ENCODE measurements at places on chromosomes 11 and 22. TPM values are rescaled to one million over a fixed set of nuclear protein-coding genes. Genes with fewer than 3 reads are reported as not detected.

DNA sequence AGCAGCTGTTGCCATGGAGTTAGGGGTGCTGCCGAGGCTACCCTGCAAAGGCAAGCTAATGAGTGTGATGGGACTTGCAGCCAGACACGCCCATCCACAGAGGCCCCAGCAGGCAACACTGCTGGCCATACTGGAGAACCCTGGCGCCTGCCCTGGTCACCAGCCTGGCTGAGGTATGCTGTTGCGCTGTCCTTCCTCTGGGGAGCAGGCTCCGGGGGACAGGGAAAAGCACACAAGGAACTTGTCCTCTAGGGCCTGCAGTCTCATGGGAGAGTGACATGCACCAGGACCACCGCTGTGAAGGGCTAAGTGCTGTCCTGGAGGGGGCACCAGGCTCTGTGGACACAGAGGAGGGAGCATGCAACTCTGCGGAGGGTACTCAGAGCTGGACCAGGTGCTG, 35.8 kb downstream of the TOM1 start:
- DNase-seq = no peak
- peaks cover 2% of the 10 kb centered on the region for H3K27me3 ChIP-seq
- no peak overlapping the region for H3K4me3 ChIP-seq
- H3K27ac ChIP-seq = no peak overlapping the region
- H3K4me1 ChIP-seq = peaks cover 2% of the 10 kb centered on the region

- no peaks in the 10 kb centered on the region for H3K36me3 ChIP-seq
- no peak overlapping the region for H3K4me3 ChIP-seq
- no peak for DNase-seq
- peaks cover 4% of the 10 kb centered on the region for H3K4me1 ChIP-seq
- no peaks in the 10 kb centered on the region for H3K27me3 ChIP-seq
- H3K27ac ChIP-seq = no peak overlapping the region
These were observed 137.8 kb upstream of the MTMR2 start for GRCh38 chr11:96061730-96062129.

- H3K4me1 ChIP-seq = peaks cover 11% of the 10 kb centered on the region
- no peak overlapping the region for H3K4me3 ChIP-seq
- no peak overlapping the region for H3K27ac ChIP-seq
- no peaks in the 10 kb centered on the region for H3K36me3 ChIP-seq
- DNase-seq = no peak
These were observed 7.1 kb downstream of the SLC7A4 start for GRCh38 chr22:21025266-21025665.

GRCh38 chr11:103322821-103323220, 213.6 kb downstream of the DYNC2H1 start:
- no peak overlapping the region for H3K27ac ChIP-seq
- no peak overlapping the region for H3K4me3 ChIP-seq

- DNase-seq = no peak
- H3K4me1 ChIP-seq = peaks cover 2% of the 10 kb centered on the region
- peaks cover 10% of the 10 kb centered on the region for H3K36me3 ChIP-seq
- no peak overlapping the region for H3K4me3 ChIP-seq
These were observed 10.7 kb downstream of the VSIG10L2 start for GRCh38 chr11:125956391-125957134.

DNA sequence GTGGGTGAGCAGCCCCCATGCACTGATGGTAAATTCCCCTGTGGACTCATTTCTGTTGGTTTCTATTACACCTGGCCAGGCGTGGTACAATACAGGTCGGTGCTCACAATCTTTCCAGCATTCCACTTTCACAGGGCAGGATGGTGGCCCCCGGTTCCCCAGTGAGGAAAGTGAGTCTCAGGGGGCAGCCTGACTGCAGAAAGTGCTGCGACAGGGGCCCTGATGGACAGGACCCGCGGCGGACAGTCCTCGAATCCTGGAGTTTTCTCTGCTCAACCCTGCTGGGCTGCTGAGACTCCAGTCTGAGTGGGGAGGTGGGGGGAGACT, 3.1 kb upstream of the PGGHG start:
- no peak for DNase-seq
- peaks cover 3% of the 10 kb centered on the region for H3K4me1 ChIP-seq
- H3K27ac ChIP-seq = no peak overlapping the region
- no peaks in the 10 kb centered on the region for H3K36me3 ChIP-seq

GRCh38 chr22:23684026-23684425, 6.8 kb upstream of the RGL4 start:
- no peak overlapping the region for H3K4me3 ChIP-seq
- H3K36me3 ChIP-seq = peaks cover 4% of the 10 kb centered on the region
- H3K27me3 ChIP-seq = no peaks in the 10 kb centered on the region
- no peak overlapping the region for H3K27ac ChIP-seq

GRCh38 chr11:5192738-5193137, 7.7 kb downstream of the OR51V1 start:
- no peak overlapping the region for H3K4me3 ChIP-seq
- H3K4me1 ChIP-seq = no peaks in the 10 kb centered on the region
- no peak for DNase-seq
- no peaks in the 10 kb centered on the region for H3K27me3 ChIP-seq

- no peaks in the 10 kb centered on the region for H3K36me3 ChIP-seq
- no peak overlapping the region for H3K27ac ChIP-seq
- peaks cover 9% of the 10 kb centered on the region for H3K4me1 ChIP-seq
- H3K4me3 ChIP-seq = no peak overlapping the region
- DNase-seq = no peak
- peaks cover 2% of the 10 kb centered on the region for H3K27me3 ChIP-seq
These were observed 15.0 kb downstream of the HTR3A start for GRCh38 chr11:113989916-113990315.

DNA sequence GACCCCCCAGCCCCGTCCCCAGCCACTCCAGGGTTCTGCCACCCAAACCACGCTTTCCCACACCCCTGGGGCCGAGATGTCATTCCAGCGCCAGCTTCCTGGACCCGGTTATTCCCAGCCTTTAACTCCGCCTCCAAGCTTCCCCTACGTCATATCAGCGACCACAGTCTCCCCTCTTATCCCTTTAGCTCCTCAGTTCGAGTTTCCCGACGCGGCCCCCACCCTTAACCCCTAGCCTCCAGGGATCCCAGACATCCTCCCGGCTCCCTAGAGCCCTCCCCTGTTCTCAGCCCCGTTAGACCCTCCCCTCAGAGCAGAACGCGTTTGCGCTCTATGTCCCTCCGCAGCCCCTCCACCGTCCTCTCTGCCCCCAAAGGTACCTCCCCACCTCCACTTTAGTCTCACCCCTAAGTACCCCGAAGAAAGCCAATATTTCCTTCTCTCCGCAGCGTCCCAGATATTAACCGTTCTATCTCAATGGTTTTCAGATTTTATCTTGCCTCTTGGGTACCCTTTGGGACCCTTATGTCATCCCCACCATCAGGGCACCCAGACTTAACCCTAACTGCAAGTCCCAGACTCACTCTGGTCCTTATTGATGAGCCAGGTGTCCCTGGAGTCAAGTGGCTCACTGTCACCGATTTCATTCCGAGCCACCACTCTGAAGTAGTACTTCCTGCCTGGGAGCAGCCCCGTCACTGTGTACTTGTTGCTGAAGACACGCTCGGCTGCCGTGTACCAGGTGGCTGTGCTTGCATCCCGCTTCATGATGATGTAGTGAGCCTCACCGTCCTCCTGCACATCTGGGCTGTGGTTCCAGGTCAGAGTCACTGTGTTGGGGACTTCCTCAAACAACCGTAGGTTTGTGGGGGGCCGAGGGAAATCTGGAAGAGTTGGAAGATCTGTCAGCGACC, 8.0 kb downstream of the TMEM86A start:
- H3K36me3 ChIP-seq = no peaks in the 10 kb centered on the region
- H3K27me3 ChIP-seq = peaks cover 6% of the 10 kb centered on the region
- peak overlapping the region; percentile 64 for H3K27ac ChIP-seq
- H3K4me3 ChIP-seq = peak overlapping the region; percentile 70
- H3K4me1 ChIP-seq = peaks cover 3% of the 10 kb centered on the region

DNA sequence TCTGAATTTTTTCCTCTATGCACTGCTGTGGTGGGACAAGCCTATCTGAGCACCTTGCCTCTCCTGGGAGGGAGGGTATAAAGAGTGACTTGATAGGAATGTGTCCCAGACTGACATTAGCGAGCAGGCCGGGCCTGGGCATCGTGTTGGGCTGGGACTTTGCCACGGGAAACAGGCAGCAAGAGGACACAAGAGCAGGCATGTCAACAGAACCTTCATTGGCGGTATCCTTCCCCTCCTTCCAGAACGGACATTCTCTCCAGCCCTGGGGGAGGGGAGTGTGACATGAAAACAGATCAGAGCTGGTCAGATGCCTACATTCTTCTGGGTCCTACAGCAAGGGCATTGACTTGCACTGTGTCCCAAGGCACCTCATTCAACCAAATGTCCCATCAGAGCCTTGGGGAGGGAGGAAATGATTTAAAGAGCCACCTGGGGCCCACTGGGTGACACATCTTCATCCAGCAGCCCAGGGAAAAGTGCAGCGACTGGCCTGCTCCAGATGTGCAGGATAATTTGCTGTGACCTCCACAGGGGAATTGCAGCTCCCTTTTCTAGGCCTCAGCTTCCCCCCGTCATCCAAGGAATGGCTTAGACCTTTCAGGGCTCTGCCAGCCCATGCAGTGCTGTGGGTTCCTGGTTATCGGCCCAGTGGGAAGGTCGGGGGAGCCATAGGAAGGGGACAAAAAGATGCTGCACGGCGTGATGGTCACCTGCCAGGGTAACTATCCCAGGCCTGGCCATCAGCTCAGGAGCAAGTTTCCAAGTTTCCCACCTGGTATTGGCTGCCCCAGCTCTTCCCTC, 21.8 kb upstream of the UVRAG start:
- no peaks in the 10 kb centered on the region for H3K27me3 ChIP-seq
- DNase-seq = no peak
- H3K4me3 ChIP-seq = no peak overlapping the region
- H3K27ac ChIP-seq = no peak overlapping the region
- no peaks in the 10 kb centered on the region for H3K36me3 ChIP-seq

DNA sequence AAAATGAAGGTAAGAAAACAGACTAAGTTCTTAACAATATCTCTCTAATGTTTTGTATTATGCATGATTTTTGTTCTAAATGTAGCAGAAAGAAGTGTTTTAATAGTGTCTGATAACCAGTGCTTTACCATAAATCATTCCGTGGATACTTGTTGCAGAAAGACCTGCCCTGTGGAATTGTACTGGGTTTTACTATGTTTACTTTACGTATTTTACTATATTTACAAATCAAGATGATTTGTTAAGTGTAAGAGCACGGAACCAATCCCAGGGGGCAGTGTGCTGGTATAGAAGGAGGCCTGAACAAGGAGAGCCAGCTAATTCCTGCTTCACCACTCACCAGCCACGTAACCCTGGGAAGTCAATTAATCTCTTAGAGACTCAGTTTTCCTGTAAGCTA, 1.4 kb downstream of the HTR3B start:
- H3K4me1 ChIP-seq = peaks cover 9% of the 10 kb centered on the region
- no peak overlapping the region for H3K4me3 ChIP-seq
- H3K36me3 ChIP-seq = no peaks in the 10 kb centered on the region
- no peak for DNase-seq

DNA sequence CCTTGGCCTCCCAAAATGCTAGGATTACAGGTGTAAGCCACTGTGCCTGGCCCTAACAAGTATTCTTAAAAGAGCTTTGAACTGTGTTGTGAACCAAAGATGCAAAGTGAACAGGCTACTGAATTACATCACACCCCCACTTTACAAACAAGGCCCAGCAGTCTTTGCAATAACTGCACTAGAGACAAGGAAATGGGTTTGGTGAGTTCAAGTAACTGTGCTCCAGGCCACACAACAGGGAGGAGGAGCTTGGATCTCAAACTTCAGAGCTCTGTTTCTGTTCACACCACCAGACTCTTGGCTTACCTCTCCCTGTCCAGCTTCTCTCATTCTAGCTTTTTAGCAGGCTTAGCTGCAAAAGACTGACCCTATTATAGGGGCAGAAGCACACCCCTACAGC, 30.4 kb upstream of the RASL10A start:
- no peak for DNase-seq
- no peaks in the 10 kb centered on the region for H3K36me3 ChIP-seq
- peak overlapping the region; percentile 92 for H3K27ac ChIP-seq
- peaks cover 8% of the 10 kb centered on the region for H3K27me3 ChIP-seq

DNA sequence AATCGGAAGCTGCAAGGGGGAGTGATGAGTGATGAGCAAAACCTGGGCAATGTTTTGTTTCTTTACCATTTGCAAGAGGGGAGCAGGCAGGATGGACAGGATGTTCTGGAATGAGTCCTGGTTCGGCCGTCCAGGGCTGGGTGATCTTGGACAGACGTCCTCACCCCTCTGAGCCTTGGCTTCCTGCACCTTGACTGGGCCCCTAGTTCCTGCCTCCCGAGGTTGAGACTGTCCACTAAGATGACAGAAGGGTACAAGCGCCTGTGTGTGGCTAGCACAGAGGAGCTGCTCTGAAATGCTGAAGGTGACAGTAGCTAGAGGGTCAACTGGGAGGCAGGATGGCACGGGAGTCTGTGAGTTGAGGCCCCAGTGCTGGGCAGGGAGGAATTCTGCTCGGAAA, 306.2 kb downstream of the MN1 start:
- no peak for DNase-seq
- H3K4me1 ChIP-seq = no peaks in the 10 kb centered on the region
- peaks cover 6% of the 10 kb centered on the region for H3K27me3 ChIP-seq

- H3K27ac ChIP-seq = no peak overlapping the region
- no peak for DNase-seq
- H3K27me3 ChIP-seq = peaks cover 1% of the 10 kb centered on the region
- H3K4me1 ChIP-seq = no peaks in the 10 kb centered on the region
- H3K4me3 ChIP-seq = no peak overlapping the region
These were observed 27.7 kb downstream of the DNAJC24 start for GRCh38 chr11:31397239-31397834.

The CRYBA4 gene
- total RNA-seq = not detected

The MIAT gene
- 1,100 TPM for total RNA-seq

The OR52I1 gene
- 0.27 TPM for total RNA-seq

The SIAE gene
- 4.5 TPM for total RNA-seq

The SCN3B gene
- 118 TPM for total RNA-seq

The CKAP5 gene
- total RNA-seq = 193 TPM

All from glutamatergic neuron (in vitro differentiated cells).